Activated T-helper 9 cell treated with anti-CD3 and anti-CD28 coated beads, Interleukin-2, amount 50 U/mL, for 16 hours (primary cell): ENCODE measurements at places on chromosomes 7 and 10.

- peak; percentile 32 for DNase-seq
Observed at GRCh38 chr7:74606101-74606908, 51.2 kb upstream of the GTF2I start.

DNA sequence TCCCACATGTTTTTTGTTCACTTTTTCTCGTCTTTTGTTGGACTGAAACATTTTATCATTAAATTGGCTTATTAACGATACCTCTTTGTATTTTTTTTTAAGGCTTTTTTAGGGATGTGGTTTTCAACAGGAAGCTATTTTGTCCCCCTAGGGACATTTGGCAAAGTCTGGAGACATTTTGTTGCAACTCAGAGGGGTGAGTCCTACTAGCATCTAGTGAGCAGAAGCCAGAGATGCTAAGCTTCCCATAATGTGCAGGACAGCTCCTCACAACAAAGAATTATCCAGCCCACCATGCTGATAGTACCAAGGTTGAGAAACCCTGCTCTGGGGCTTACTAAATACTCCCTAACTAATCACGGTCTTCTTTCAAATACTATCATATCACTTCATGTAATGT lies 63.2 kb downstream of the ATE1 start:
- DNase-seq, result no peak

DNA sequence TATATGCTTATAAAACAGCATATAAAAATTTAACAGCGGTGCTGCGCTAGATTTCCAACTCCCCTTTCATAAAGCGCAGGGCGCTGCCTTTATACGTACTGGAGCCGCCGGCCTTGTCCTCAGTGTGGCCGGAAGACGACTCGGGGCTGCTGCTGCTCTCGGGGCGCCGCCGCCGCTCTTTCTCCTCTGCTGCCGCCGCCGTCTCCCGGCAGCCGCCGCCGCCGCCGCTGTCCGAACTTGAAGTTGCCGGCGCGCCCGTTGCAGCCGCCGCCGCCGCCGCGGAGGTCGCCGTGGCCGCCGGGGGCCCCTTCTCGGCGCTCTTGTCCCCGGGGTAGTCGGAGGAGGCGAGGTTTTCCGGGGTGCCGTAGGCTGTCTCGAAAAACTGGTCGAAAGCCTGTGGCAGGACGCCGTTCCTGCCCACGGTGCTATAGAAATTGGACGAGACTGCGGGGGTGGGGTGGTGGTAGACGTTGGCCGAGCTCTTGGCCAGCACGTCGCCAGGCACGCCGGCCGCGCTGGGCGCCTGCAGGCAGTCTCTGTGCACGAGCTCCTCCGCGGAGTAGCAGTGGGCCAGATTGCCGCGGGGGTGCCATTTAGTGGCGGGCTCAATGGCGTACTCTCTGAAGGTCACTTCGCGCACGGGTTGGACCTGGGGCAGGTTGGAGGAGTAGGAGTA lies 557 bp downstream of the HOXA11 start:
- no peak for DNase-seq

- no peak for DNase-seq
Observed at GRCh38 chr10:8453587-8453986, 399.1 kb downstream of the GATA3 start.

- no peak for DNase-seq
Observed at GRCh38 chr7:1260244-1260635, 27.6 kb downstream of the UNCX start.

DNA sequence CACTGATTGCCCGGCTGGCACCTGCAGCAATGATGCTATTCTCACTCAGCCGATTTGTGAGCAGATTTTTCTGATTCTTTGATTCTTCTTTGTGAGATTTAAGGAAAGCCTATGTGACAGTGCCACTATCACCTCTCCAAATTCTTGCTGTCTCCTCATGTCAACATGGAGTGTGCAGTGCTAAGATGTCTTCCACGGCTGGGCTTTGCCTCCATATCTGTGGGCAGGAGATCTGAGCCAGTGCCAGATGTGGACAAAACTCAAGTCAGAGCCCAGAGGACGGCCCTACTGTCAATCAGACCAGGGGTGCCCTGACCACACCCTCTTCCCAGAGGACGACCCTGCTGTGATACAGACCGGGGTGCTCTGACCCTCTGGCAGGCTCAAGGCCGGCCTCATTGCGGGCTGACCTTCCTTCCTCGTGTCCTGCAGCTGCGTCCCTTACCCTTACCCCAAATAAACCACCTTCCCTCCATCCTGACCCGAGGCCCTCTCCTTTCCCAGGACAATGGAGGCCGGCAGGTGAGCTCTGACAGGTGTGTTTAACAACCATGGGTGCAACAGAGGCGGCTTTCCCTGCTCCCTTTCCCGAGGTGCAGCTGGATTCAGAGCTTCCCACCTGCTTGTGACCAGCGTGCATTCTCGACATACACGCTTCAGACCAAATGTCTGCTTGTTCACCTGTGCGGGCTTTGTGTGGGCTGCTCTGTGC lies 221.4 kb downstream of the ADARB2 start:
- DNase-seq, result no peak
